ENCODE measurements at places on chromosomes 3 and 15. TPM values are rescaled to one million over a fixed set of nuclear protein-coding genes. Genes with fewer than 3 reads are reported as not detected.

The CCDC54 gene
- not detected for total RNA-seq

DNA sequence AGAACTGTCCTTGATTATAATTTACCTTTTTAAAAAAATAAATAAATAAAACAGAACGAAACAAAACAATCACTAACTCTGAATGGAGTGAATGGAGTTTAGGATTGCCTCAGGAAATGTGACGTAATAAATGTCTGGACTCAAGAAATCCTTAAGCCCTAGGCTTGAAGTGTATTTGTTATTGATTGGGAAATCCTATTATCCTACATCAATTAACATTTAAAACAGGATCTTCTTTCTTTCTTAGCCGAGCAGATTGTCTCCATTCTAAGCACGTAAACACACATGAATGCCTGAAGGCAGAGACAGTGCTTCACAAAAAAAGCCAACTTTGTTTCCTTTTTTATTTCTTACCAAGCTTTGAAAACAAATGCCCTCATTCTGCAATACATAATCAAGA is 33.4 kb downstream of the KAT2B start:
- no peak overlapping the region for H3K27ac ChIP-seq
- no peak for DNase-seq
- H3K36me3 ChIP-seq, result peaks cover 55% of the 10 kb centered on the region
- peaks cover 7% of the 10 kb centered on the region for H3K4me1 ChIP-seq
- H3K27me3 ChIP-seq, result no peaks in the 10 kb centered on the region
- H3K4me3 ChIP-seq, result no peak overlapping the region

DNA sequence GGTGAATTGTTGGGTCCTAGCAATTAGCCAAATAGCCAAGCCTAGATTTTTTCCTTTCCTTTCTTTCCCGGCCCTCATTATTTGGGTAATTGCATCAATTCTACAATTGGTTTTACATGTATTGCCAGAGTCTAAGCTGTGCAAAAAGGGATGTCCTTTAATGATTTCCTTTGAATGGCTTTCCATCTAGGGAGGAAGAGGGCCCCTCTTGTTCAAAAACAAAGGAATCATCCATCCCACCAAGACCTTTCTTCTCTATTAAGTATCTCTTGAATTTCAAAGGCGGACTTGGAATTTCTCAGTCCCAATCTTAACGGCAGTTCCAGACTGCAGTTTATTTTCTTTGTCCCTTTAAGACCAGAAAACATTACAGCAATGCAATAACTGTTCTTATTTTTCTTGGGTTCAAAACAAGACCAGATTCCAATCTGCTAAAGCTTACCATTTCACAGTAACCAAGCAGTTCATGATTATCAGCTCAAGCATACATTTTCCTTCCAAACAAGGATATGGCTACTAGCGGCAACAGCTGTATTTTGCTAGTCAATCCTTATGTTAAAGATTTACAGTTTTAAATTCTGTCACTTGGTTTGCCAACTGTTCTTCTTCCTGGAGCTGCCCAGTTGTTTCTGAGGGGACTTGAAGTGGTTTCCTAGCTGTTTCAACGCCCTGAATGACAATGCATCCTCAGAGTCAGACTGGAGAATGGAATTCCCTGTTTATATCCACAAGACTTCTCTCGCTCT is 91.4 kb upstream of the LRIG1 start:
- no peaks in the 10 kb centered on the region for H3K4me1 ChIP-seq
- H3K36me3 ChIP-seq, result no peaks in the 10 kb centered on the region
- H3K4me3 ChIP-seq, result no peak overlapping the region
- DNase-seq, result no peak
- no peak overlapping the region for H3K27ac ChIP-seq

- peaks cover 26% of the 10 kb centered on the region for H3K36me3 ChIP-seq
- no peaks in the 10 kb centered on the region for H3K27me3 ChIP-seq
- H3K4me3 ChIP-seq, result no peak overlapping the region
- DNase-seq, result no peak
- H3K27ac ChIP-seq, result no peak overlapping the region
Measured at GRCh38 chr3:149016669-149017541, 25.6 kb downstream of the GYG1 start.

DNA sequence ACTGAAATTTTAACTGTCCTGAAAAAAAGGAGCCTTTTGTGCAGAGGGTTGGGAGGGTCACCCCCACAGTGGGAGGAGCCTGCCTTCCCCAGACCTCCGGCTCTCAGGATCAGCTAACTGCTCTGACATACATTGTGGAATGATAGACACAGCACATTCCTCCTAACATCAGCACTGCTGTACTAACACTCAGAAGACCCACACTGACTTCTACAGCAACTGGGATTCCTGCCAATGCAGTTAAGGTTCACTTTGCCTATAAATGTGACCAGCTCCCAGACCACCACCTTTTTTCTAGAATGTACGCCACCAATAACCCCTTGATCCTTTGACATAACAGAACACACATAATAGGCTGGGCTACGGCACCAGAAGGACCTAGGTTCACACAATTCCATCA is 3.2 kb downstream of the CPEB1 start:
- H3K36me3 ChIP-seq, result no peaks in the 10 kb centered on the region
- H3K4me1 ChIP-seq, result peaks cover 20% of the 10 kb centered on the region
- H3K27me3 ChIP-seq, result peaks cover 25% of the 10 kb centered on the region
- H3K27ac ChIP-seq, result no peak overlapping the region

- DNase-seq, result no peak
- H3K36me3 ChIP-seq, result no peaks in the 10 kb centered on the region
- no peaks in the 10 kb centered on the region for H3K4me1 ChIP-seq
- no peak overlapping the region for H3K27ac ChIP-seq
Measured at GRCh38 chr15:34793901-34794300, 1.4 kb downstream of the ACTC1 start.

GRCh38 chr15:50753463-50753862 is 12.0 kb downstream of the SPPL2A start:
- no peak for DNase-seq
- H3K27me3 ChIP-seq, result no peaks in the 10 kb centered on the region
- no peak overlapping the region for H3K27ac ChIP-seq
- peaks cover 14% of the 10 kb centered on the region for H3K36me3 ChIP-seq
- H3K4me1 ChIP-seq, result no peaks in the 10 kb centered on the region
- H3K4me3 ChIP-seq, result no peak overlapping the region

- no peak overlapping the region for H3K4me3 ChIP-seq
- H3K36me3 ChIP-seq, result no peaks in the 10 kb centered on the region
- DNase-seq, result no peak
- H3K4me1 ChIP-seq, result no peaks in the 10 kb centered on the region
- H3K27ac ChIP-seq, result no peak overlapping the region
Measured at GRCh38 chr3:148971401-148972163, 19.8 kb upstream of the GYG1 start.

DNA sequence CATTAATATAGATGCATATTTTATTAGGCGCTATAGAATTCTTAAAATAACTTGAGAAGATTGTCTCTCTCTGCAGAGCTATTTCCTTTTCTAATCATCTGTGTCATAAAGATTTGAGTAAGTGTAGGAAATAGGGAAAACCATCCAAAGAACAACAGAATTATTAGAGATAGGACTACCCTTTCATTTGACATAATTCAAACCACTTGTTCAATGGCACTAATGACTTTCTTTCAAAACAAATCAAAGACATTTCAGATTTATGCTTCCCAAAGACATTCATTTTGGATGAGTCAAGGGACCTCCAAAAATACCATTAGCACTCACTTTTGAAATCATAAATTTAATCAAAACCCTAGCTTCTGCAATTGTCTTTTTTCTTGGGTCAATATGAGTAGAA is 29.5 kb downstream of the PRICKLE2 start:
- no peaks in the 10 kb centered on the region for H3K27me3 ChIP-seq
- H3K4me1 ChIP-seq, result no peaks in the 10 kb centered on the region
- H3K27ac ChIP-seq, result no peak overlapping the region
- H3K4me3 ChIP-seq, result no peak overlapping the region
- no peaks in the 10 kb centered on the region for H3K36me3 ChIP-seq

- no peak overlapping the region for H3K4me3 ChIP-seq
- H3K36me3 ChIP-seq, result peaks cover 3% of the 10 kb centered on the region
- DNase-seq, result peak; percentile 31
- H3K27me3 ChIP-seq, result no peaks in the 10 kb centered on the region
- no peak overlapping the region for H3K27ac ChIP-seq
- H3K4me1 ChIP-seq, result peaks cover 6% of the 10 kb centered on the region
Measured at GRCh38 chr3:107660306-107660976, 137.7 kb downstream of the BBX start.
